Right cardiac atrium (tissue), 5 donors: ENCODE measurements at places on chromosomes 7 and 10.

- no peak for DNase-seq
Measured at GRCh38 chr7:150820578-150821198, 20.1 kb downstream of the TMEM176A start.

GRCh38 chr10:17793823-17794644 lies 15.1 kb upstream of the MRC1 start:
- no peak for DNase-seq

GRCh38 chr7:48621076-48621475 lies 303.3 kb upstream of the CDC14C start:
- no peak for DNase-seq

DNA sequence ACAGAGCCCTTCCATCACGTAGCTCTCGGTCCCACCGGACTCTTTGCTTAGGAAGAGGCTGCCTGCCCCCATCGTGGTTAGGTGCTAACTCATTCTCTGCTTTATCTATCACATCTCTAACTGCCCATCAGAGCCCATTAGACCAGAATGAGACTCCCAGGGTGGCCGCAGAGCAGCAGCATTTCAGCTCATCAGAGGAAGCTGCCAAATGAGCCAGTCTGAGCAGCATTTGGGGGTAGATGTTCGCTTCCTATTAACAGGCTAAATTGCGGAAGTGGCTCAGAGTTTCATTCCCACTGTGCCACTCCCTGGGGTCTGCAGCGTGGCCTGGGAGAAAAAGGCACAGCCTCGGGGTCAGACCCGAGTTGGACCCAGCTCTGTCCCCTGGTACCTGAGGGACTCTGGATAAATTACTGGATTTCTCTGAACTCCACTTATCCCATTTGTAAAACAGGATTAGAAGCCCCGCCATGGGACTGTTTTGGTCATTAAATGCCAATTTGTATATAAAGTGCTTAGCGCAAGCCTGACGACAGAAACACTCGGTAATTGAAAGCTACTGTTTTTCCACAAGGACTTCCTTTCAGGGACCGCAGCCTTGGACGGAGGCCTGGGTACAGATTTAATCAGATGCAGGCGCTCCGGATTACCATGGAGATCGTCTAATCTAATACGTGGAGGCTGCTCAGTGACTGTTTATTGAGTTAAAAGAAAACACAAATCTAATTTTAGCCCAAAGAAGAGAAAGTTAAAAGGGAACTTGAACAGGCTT lies 73.8 kb upstream of the PRLHR start:
- no peak for DNase-seq
